CD8-positive, alpha-beta memory T cell (primary cell): ENCODE measurements at places on chromosomes 5 and 9. TPM values are rescaled to one million over a fixed set of nuclear protein-coding genes. Genes with fewer than 3 reads are reported as not detected.

PITX1 gene
- total RNA-seq, result not detected

NME5 gene
- total RNA-seq, result not detected

SOX30 gene
- total RNA-seq, result 0.09 TPM

FGF1 gene
- total RNA-seq, result not detected
